Activated T-helper 1 cell treated with Interleukin-2 at 50 U/mL for 16 hours (primary cell): ENCODE measurements at places on chromosomes 5 and 9.
A peak's percentile ranks its signal among the peaks of the same experiment; 100 is the strongest.

DNA sequence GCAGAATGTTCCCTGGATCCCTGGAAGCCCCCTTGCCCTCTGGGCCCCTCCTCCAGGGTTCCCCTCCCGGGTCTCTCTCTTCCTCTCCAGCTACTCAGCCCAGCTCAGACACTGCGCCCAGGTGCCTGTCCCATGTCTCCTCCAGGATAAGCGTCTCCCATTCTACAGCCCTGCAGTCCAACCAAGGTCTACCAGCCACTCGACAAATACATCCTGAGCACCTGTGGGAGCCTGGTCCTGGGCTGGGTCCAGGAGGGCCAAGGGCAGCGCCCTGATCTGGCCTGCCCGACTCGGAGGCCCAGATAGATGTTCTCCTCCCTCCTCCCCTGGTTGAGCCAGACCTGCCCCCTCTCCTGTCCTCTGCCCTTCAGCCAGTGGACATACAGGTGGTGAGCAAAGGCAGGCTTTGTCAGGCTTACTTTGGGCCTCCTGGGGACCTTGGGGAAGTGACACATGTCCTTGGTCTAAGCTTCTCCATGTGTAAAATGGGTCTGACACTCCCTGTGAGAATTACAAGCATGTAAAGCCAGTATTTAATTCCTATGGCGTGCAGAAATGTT, 1.4 kb downstream of the FLT4 start:
- DNase-seq = no peak

DNA sequence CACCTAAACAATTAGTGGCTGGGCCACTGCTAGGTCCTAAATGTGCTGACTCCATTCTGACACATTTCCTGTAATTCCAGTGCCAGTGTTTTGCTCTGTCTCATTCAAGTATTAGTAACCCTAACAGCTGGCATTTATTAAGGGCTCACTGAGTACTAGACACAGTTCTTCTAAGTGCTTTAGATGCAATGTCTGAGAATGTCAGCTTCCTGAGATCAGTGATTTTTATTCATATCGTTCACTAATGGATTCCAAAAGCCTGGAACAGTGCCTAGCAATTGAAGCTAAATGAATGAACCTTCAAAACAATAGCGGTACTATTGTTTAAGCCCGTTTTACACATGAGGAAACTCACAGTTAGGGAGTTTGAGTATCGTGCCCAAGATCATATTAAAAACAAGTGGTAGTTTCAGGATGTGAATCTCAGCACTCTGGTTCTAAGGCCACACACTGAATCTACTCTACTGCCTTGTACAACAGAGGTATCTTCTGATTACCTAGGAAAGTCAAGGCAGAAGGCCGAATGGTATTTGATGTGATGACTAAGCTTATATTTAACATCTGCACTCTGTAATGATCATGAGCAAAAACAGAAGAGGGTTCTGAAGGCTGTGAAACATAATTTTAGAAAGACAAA, 304.0 kb downstream of the PJA2 start:
- no peak for DNase-seq

DNA sequence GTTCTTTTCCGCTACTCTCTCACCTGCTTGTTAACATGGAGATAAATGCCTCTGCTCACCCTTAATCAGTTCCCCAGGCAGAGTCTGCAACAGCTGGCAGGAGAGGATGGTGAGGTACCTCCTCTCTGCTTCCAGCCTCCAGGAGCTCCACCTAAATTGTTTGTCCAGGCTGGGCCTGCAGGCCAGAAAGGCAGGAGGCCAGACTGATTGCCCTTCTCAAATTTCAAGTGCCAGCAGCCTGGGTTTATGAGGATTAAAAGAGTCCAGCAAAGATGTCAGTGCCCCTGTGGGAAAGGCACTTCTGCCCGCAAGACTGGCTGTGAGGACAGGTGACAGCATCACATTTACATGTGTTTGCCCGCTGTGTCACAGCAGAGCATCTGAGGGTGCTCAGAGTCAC, 19.8 kb downstream of the CORO2A start:
- DNase-seq = no peak

DNA sequence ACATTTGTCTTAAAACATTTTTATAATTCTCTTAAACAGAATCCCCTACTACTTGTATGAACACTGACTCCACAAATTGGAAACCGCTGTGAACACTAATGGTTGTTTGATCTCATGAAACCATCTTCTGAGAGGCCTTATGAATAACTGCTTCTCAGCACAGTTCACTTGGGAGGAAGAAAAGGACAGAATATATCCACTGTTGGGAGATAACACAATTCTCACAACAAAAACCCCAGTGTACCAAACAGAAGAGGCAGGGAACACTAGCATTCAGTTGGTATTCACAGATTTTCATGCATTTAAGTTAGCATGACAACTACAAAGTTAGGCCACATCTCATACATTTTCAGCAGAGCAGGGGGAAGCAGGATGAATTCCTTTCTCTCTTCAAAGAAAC, 89.0 kb upstream of the SELENOP start:
- no peak for DNase-seq

GRCh38 chr9:128160603-128160987, 530 bp downstream of the BBLN start:
- no peak for DNase-seq

GRCh38 chr5:92527311-92528078, 1053.5 kb downstream of the NR2F1-AS1 start:
- DNase-seq = no peak

GRCh38 chr5:172436879-172437369, 17.4 kb downstream of the SH3PXD2B start:
- DNase-seq = no peak

DNA sequence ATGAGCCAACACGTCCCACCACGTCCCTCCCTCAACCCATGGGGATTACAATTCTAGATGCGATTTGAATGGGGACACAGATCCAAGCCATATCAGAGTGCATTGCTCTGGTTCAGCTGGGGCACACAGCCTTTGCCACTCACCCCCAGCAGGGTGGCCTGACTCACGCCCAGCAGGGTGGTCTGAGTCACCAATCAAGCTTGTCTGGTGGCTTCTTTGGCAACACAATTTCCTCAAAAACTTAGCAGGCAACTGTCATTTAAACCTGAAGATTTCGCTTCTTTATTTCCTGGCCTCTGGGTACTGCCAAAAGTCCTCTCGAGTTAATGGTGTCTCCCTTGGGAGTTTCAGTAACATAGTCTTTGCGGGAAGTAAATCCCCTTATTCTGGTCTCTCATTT, 16.3 kb upstream of the SEMA5A start:
- no peak for DNase-seq

DNA sequence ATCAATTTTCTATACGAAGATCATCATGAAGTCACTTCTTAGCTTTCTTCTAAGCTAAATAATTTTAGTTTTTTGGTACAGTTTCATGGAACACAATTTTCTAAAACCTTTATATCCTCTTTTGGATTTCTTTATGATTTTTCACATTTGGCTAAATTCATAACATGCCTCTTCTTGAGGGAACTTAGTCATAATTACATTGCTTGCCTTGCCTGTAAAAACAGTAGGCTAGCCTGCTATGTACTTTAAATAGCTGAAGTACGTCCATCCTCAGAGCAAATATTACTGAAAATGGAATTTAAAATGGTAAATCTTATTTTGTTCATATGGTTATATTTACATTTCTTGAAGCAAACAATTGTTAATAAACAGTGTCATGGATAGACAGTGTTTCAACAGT, 225.0 kb downstream of the VPS13A start:
- no peak for DNase-seq

DNA sequence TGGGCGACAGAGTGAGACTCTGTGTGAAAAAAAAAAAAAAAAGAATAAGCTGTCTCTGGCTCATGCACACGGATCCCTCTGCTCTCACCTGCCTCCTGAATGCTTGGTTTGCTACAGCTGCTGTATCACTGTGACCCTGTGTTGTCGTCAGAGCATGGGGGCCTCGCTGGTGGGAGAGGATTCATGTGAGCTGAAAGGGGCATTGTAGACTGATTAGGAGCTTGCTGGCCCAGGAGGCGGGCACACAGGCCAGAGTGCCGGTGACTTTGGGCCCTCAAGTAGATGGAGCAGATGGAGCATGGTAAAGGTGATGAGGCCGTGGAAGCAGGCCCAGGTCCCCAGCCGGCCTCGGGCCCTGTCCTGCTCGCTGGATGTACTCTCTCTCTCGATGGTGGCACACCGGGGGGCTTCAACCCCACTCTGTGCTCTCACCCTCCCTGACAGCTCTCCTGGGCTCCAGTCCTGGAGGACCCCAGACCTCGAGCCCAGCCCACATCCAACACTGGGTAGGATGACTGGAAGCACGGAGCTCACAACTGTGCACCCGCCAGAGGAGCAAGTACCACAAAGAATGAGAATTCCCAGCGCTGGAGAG, 7.1 kb downstream of the FLT4 start:
- DNase-seq = no peak

GRCh38 chr9:111975709-111976108, 79.1 kb downstream of the UGCG start:
- peak; percentile 2 for DNase-seq

DNA sequence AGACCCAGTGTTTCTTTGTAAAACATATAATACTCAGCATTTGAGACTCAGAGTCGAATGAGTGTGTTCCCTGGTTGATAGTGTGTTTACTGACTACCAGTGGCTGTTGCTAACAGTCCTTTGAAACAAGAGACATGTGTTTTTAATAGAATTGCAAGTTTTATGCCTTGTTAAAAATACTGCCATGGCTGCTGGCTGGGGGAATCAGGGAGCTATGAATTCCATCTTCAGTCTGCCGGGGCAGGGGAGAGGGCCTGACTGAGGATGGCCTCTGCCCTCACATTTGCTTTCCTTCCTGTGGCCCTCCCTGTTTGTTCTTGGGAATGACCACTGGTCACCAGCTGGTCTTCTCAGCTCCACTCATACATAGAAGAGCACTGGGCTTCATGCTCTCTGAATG, 63.8 kb downstream of the PDZD2 start:
- DNase-seq = no peak

DNA sequence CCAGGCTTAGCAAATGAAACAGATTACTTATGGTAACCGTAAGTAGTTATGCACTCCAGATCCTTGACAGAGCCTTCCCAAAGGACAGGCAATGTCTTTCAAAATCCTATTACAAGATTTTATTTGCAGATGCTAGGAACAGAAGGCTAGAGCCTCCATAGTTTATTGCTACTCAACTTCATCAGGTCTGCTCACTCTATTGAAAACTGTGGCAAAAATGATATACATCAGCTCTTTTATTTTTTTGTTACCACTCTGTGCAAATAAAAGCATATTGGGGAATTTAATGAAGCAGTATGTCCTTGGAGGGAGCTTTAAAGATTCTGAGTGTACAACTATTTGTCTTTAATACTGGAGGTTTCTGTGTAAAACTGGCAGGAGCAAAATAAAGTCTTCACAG, 46.5 kb downstream of the SLC44A1 start:
- no peak for DNase-seq

DNA sequence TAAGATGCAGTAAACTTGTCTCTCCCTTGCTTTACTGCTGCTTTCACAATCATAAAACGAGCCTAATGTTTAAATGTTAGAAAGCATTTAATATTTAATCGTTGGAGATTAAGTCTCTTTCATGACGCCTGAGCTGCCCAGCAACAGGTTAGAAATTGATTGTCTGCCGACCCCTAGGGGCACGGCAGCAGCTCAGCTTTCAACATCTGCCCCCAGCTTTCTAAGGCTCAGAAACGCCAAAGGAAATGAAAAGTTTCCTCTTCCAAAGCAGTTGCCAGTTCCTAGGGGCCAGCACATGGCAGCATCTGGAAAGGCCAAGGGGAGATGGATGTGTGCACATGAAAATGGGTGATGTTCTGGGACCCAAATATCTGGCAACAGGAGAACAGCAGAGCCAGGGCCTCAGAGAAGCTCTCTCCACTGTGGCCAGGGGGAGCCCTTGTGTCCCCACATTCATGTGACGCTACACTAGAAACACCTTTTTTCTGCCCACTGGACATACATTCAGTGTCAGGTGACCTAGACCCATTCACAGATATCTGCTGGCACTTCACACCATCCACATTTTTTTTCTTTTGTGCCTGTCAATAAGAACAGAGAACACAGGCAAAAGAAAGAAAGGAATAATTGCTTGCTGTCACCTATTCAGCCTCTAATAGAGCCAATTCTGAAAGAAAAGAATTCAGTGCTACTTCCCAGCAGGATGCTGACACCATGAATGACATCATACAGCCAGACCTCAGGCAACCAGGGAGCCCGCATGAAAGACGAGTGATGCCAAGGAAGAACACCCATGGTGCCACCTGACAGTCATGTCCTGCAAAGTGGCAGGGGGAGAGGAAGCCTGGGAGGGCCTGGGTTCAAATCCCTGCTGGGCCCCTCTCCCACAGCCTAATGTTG, 205.0 kb upstream of the TAS2R1 start:
- DNase-seq = no peak

GRCh38 chr9:88355166-88355565, 33.1 kb upstream of the SPIN1 start:
- DNase-seq = no peak

GRCh38 chr5:77936365-77936693, 160.2 kb upstream of the TBCA start:
- DNase-seq = no peak

DNA sequence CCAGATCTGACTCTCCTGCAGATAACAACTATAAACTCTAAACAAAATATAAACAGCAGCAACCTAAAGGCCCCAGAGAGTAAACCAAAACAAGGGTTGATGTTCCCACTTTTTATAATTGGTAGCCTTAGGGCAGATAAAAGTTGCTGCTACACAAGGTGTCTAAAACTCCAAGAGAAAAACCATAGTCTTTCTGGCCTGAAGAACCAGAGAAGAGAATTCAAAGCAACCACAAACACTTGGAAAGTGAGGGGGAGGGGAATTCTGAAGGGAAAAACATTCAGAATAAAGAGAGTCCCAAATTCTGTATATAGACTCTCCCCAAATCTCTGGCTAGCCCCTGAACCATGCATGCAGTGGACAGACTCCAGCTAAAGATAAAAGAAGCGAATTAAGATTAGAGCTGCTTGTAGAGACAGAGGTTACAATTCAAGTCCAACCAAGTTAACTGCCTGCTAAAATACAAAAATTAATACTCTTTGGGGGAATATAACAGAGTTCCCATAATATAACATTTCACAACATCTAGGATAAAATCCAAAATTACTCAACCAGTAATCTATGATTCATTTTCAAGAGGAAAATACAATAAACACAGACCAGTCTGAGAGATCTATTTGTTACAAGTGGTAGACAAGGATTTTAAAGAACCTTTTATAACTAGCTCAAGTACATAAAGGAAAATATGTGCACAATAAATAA, 37.5 kb upstream of the RGMB start:
- DNase-seq = no peak

GRCh38 chr5:10301842-10302610, 5.7 kb downstream of the CMBL start:
- no peak for DNase-seq

DNA sequence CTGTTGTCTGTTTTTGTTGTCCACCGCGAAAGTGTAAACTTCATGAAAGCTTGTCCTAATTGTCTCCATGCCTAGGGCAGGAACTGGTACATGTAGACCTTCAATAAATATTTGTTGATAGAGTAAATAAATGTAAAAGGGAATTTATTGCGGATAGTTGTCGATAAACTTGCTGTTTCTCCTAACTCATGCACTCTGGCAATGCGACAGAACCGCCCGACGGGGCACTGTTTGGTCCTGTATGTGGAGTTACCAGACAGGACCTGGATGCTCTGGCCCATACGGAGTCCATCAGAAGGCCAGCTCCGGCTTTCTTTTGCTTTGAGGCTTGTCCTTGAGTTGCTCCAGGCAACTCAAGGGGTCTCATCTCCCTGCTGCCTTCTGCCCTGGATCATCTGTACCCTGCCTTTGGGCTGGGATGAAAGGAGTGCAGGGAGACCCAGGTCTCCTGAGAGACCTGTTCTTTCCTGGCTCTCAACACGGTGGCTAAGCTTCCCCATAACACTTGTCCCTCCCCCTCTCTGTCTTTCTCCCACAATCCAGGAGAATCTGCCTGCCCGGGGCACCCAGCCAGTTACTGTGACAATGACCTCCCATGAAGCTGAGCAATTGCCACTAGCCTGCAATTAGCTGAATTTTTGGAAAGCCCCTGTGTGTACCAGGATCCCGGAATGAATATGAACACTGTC, 149.5 kb upstream of the PTCH1 start:
- DNase-seq = no peak
